Stimulated activated CD4-positive, alpha-beta T cell treated with anti-CD3 and anti-CD28 coated beads, TNF-alpha, amount 100 ng/mL, for 48 hours (primary cell): ENCODE measurements at places on chromosomes 11 and 22.

DNA sequence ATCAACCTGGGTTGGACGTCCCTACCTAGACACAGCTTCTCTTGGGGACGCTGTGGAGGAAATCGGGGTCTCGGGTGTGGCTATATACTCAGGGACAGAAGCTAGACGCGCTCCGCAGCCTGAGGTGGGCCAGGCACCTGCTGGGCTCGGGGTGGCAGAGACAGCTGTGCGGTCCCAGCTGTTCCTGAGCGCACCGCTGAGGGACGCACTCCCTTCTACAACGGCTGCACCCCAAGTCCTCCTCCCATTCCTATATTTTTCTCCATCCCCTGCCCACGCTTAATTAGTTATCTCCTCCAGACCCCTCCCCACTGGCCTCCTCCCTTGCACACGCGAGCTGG lies 188 bp upstream of the MTNR1B start:
- DNase-seq: no peak

DNA sequence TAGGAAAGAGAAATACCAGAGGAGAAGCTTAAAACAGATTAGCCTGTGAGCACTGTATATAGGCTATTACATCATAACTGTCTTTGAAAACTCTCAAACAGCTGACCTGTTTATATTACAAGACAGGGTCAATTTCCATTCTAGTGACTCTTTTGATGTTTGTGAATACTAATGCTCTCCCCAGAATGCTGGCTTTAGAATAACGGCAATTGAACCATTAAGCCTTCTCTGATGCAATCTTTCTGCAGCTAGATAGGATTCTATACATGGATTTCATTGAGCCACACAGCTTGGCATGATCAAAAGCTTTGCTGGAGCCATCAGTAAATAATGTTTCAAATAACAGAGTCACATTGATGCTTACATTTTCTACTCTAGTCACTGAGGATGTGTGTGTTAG lies 122.7 kb upstream of the FAT3 start:
- DNase-seq: no peak

DNA sequence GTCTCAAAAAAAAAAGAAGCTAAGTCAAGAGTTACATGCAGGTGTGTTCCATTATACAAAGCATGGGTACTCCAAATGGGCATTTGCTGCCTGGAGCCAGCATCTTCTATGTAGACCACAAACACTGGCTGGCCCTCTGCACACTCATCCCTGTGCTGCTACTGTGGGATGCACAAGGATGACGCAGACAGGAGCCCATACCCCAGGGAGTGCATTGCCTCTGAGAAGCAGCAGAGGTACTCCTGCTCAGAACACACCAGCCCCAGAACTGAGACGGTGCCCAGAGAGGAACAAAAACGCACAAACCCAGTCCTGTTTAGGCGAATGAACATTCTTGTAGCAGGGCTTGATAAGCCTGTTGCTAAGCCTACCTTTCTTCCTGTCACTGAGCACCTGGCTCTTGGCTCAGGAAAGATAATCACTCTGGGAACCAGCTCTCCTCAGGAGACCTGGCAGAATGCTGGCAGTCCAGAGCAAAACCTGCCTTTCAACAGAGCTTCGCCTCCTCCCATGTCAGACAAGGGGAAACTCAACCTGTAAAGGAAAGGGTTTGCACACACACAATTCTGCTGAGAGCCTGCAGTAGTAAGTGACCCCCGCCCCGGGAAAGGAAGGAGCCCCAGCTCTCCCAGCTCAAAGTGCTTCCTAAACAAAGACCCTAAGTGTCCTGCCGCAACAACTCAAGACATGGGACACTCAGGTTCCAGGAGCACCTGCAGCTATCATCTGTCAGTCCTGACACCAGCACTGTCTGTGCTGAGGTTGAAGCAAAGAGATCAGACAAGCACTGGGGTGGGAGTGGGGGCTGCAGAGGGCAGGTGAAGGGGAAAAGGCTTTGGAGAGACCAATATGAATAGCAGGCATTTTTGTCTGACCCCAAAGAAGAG lies 145.7 kb downstream of the TENM4 start:
- no peak for DNase-seq

DNA sequence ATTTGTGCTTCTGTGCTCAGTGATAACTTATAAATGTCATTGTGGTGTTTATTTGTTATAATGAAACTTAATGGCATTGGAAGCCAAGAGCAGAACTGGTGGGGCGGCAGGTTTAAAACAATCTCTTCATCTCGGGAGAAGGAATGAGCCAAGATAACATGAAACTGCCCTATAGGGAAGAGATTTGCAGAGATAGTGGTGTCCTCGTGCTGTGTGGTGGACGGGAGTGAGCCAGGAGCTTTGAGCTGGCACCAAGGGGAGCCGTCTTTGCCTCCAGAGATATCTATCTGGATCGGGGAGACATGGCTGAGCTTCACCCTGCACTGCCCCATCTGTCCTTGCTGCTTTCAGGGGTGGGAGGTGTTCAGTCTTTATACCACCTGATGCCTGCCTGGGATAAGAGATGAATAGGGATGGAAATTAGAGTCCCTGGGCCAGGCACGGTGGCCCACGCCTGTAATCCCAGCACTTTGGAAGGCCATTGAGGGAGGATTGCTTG lies 189.6 kb downstream of the ST3GAL4 start:
- no peak for DNase-seq

GRCh38 chr11:77789731-77790476 lies 30.6 kb downstream of the RSF1 start:
- no peak for DNase-seq

DNA sequence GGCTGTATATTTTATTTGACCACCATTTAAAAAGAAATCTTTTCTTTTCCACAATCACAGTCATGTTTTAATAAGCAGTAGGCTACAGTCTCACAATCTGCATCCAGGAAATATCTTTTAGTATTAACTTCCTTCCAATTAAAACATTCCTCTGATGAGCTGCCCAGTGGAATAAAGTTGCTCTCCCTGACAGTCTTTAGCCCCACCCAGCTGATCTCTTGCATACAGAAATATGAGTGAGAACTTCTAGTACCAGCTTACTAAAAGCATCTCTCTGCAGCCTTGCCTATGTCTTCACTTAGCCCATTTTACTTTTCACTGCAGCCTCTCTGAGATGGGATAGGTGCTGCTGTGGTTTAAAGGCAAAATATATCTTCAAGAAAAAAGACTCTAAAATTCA lies 143.4 kb upstream of the ANO3 start:
- no peak for DNase-seq

DNA sequence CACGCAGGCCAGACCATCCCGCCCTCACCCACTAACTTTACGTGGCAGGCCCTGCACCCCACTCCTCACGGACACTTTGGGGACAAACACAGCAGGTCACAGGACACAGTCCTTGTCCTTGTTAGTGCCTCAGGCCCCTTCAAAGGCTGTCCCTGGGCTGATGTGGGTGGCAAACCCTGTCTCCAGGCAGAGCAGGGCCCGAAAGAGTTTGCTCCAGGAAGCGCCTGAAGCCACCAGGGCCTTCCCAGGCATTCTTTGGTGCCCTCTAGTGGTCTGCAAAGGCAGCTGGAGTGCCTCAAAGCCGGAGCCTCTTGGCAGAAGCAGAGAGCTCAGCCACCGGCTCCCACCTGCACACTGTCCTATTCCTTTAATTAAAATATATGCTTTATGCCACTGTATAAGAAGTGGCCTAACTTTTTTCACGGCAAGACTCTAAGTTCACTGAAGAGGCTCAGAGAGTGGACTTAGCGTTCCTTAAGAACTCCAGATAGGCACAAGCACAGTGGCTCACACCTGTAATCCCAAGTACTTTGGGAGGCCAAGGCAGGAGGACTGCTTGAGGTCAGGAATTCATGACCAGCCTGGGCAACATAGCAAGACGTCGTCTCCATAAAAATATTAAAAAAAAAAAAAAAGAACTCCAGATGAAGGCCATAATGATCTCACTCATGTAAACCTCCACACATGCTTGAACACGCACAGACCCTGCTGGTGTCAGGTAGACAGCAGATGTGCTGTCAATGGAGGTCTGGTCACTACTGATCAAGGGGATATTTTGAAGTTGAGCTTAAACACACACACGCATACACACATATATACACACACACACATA lies 11.1 kb downstream of the TXN2 start:
- DNase-seq: peak; percentile 67

DNA sequence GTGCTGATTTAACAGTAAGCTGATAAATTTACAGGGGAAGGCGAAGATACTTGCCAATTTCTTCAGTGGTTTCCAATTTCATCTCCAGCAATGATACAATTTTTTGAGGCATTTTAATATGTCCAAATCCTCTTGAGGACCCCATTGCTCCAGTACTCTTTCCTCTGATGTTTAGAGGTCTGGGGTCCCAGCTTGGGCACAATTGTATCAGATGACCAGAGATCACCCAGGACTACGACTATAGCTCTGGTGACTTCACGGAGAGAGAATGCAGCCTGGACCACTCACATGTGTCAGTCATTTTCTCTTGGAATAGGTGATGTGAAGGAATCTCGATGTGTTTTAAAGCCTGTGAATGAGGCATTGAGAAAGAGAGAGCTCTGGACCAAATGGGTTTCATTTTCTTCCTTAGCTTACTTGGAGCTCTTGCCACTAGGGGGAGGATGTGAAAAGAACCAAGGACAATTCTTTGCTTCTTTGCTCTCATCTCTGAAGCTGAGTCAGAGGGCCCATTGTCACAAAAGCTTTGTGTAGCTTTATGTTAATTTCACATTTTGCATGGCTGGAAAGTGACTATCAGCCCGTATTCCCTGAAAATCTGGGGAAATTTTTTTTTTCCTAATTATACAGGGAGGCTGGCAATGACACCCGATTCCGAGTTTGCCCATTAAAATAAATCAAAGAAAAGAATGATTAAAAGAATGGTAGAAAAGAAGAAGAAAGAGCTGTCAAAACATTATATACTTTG lies 6.7 kb upstream of the CCDC90B start:
- DNase-seq: peak; percentile 43

DNA sequence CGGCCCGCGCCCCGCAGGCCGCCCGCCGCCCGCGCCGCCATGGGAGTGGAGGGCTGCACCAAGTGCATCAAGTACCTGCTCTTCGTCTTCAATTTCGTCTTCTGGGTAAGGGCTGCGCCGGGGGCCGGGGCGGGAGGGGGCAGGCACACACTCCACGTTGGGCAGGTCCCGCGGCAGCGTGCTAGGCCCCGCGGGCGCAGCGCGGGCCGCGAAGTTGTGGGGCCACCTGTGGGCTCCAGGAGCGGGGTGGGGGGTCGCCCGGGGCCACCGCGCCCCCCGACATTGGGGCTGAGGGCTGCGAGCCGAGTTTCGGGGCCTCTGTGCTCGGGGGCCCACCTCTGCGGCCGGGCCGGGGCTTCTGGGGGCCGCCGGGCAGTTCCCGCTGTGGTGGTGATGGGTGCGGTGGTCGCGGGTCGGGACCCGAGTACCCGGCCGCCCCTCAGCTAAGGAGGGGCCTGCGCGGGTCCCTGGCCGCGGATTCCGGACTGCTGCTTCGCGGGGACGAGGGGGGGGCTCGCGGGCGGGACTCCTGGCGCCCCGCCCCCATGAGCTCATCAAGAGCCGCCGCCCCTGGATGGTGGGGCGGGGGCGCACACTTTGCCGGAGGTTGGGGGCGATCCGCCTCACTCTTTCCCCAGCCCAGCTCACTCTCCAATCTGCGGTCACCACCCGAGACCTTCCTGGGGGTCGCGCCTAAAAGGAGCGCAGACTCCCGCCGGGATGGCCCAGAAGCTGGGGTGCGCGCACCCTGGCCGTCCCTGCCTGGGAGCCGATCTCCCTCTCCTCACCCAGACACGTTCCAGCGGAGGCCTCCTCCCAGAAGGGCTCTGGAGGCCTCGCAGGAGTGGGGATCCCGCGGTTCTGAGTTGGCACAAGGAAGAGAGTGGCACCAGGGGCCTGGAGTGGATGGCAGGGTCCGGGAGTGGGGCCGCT lies 667 bp downstream of the CD81 start:
- no peak for DNase-seq

- no peak for DNase-seq
Observed at GRCh38 chr11:128532016-128532571, 55.3 kb downstream of the ETS1 start.

DNA sequence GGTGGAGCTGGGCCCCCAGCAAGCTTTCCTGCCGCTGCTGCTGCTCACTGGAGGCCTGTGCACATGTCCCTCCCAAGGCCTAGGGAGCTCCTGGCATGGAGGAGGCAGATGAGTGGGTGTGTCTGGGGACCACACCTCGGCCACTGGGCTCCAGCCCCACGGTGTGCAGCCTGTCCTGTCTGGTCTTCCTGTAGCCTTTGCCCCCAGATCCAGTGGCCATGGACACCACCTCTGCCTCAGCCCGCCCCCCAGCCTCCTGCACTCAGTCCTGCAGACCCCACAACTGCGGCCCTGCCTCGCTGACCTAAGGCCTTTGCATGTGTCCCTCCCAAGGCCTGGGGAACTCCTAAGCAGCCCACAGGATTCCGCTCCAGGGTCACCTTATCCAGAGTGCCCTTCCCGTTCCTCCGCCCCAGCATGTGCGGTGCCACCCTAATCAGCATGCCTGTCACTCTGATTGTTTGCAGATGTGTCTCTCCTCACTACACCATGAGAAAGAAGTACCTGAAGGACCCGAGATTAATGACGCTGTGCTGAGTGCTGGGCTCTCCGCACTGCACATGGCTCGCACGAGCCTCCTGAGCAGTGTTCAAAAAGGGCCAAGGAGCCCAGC lies 8.6 kb downstream of the GAL start:
- no peak for DNase-seq

DNA sequence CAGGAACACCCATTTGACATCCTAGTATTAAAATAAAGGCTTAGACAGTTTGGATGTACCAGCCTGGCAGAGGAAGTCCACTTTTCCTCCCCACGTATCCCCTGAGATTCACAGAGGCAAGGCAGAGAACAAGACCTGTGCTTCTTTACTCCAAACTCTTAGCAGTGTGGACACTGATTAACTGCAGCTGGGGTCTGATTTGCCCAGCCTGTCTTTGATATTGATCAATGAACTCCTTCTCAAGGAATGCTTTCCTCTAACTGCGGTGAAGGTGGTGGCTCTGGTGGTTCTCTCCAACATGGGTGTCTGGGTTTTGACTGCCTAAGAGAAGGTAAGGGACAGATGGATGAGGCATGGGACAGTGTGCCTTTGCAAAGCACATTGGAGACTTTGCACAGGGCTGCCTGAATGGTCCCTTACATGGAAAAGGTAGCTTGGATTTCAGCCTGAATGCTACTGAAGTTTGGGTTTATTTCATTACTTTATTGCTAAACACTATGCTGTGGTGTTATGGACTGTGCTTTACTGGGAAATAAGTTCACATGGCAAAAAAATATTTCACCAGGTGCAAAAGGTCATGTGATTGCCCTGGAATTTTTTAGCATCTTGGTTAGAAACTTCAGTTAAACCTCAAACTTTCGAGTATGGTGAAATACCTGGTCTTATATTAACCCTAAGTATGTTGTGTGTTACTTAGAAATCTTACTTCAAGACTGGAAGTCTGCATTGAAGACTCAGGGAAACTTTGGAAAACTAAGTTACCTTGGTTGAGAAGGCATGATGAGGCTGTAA lies 1.8 kb downstream of the GAS2 start:
- DNase-seq: no peak

GRCh38 chr11:548700-549603 lies 11.6 kb downstream of the LMNTD2 start:
- no peak for DNase-seq

- no peak for DNase-seq
Observed at GRCh38 chr11:68107689-68108088, 13.5 kb downstream of the CHKA start.

GRCh38 chr11:90392692-90393091 lies 169.8 kb upstream of the CHORDC1 start:
- DNase-seq: no peak
